Stimulated activated CD8-positive, alpha-beta memory T cell treated with anti-CD3 and anti-CD28 coated beads, Interleukin-7, amount 100 ng/mL, for 4 hours (primary cell): ENCODE measurements at places on chromosomes 6 and 20.

- DNase-seq = no peak
Measured at GRCh38 chr6:93799226-93799625, 379.9 kb upstream of the EPHA7 start.

- DNase-seq = peak; percentile 12
Measured at GRCh38 chr20:34522969-34523871, 7.0 kb downstream of the DYNLRB1 start.

- no peak for DNase-seq
Measured at GRCh38 chr20:31516651-31517050, 2.4 kb downstream of the HM13 start.

DNA sequence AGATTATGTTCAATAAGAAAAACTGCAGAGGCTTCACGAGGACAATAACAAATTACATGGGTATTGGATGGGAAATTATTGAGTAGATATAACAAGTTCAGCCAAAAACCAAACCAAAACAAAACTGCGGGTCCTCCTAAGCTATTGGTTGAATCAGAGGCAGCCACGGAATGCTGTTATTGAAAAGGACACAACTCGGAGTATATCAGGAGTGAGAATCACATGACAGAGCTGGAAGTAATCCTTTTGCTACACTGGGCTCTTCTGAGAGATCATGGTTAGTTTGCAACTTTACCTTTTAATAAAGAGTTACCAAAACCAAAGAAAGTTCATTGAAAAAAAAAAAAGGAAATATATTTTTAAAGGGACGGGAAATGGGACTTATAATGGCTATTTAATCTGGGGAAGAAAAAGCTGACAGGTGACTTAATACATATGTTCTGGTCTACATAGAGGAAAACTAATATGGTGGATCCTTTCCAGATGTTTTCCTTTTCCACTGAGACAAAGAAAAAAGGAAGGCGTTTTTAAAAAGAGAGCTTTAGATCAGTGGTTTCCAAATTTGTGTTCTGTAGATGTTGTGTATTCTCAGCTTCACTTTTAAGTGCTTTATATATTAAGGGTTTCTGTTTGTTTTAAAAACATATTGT is 6.9 kb upstream of the CITED2 start:
- DNase-seq = no peak

GRCh38 chr20:842547-842940 is 9.0 kb downstream of the FAM110A start:
- no peak for DNase-seq

- no peak for DNase-seq
Measured at GRCh38 chr6:14634072-14634471, 516.5 kb downstream of the CD83 start.

DNA sequence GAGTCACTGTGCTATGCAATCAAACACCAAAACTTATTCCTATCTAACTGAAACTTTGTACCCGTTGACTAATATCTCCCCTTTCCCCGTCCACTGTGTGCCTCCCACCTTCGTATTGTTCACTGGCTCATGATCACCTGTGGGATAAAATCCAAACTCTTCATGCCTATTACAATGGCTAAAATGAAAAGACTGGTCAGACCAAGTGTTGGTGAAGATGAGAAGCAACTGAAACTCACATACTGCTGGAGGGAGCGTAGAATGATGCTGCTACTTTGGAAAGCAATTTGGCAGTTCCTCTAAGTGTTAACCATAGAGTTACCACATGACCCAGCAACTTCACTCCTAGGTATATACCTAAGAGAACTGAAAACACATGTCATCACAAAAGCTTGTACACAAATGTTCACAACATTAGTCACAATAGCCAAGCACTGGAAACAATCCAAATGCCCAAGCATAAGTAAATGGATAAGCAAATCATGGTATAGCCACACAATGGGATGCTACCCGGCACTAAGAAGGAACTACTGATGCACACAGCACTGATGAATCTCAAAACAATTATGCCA is 13.1 kb downstream of the RPS10 start:
- DNase-seq = no peak
